ENCODE measurements at places on chromosomes 1 and 21. TPM values are rescaled to one million over a fixed set of nuclear protein-coding genes. Genes with fewer than 3 reads are reported as not detected.

GRCh38 chr21:20661246-20661645 lies 337.0 kb upstream of the NCAM2 start:
- H3K4me1 ChIP-seq: no peaks in the 10 kb centered on the region
- H3K4me3 ChIP-seq: no peak overlapping the region
- no peak overlapping the region for H3K27ac ChIP-seq
- no peak for DNase-seq
- H3K36me3 ChIP-seq: no peaks in the 10 kb centered on the region
- no peaks in the 10 kb centered on the region for H3K27me3 ChIP-seq

GRCh38 chr1:98794196-98794886 lies 132.8 kb downstream of the SNX7 start:
- DNase-seq: peak; percentile 10
- no peak overlapping the region for H3K27ac ChIP-seq
- H3K4me1 ChIP-seq: no peaks in the 10 kb centered on the region
- H3K36me3 ChIP-seq: no peaks in the 10 kb centered on the region
- no peaks in the 10 kb centered on the region for H3K27me3 ChIP-seq

DNA sequence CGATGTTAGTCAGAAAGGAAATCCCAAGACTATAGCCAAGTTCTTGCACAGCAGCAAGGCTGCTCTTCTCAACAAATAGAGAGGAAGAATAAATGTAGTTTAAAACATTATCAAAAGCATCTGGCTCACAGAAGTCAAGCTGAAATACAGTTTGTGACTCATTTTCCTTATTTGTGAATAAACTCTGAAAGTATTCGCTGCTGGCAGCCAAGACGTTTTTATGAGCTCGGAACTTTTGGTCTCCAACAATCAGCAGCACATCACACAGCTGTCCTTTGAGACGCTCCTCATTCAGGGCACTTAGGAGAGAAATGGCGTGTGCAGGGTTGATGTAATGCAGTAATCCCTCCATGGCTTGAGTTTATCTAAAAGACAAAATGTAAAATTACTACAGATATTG lies 16.4 kb downstream of the ZBTB21 start:
- no peak overlapping the region for H3K4me3 ChIP-seq
- H3K4me1 ChIP-seq: no peaks in the 10 kb centered on the region
- peaks cover 12% of the 10 kb centered on the region for H3K36me3 ChIP-seq
- no peak overlapping the region for H3K27ac ChIP-seq
- no peak for DNase-seq

GRCh38 chr1:35936838-35937237 lies 5.9 kb downstream of the AGO3 start:
- no peak overlapping the region for H3K4me3 ChIP-seq
- no peak overlapping the region for H3K27ac ChIP-seq
- H3K27me3 ChIP-seq: no peaks in the 10 kb centered on the region
- no peaks in the 10 kb centered on the region for H3K36me3 ChIP-seq

GRCh38 chr1:66258404-66259105 lies 275.4 kb upstream of the SGIP1 start:
- no peak overlapping the region for H3K27ac ChIP-seq
- no peak for DNase-seq
- H3K36me3 ChIP-seq: no peaks in the 10 kb centered on the region
- no peaks in the 10 kb centered on the region for H3K27me3 ChIP-seq
- no peaks in the 10 kb centered on the region for H3K4me1 ChIP-seq

- H3K27me3 ChIP-seq: no peaks in the 10 kb centered on the region
- H3K4me1 ChIP-seq: no peaks in the 10 kb centered on the region
- H3K36me3 ChIP-seq: no peaks in the 10 kb centered on the region
These were observed 99.0 kb upstream of the WLS start for GRCh38 chr1:68331117-68331865.

DNA sequence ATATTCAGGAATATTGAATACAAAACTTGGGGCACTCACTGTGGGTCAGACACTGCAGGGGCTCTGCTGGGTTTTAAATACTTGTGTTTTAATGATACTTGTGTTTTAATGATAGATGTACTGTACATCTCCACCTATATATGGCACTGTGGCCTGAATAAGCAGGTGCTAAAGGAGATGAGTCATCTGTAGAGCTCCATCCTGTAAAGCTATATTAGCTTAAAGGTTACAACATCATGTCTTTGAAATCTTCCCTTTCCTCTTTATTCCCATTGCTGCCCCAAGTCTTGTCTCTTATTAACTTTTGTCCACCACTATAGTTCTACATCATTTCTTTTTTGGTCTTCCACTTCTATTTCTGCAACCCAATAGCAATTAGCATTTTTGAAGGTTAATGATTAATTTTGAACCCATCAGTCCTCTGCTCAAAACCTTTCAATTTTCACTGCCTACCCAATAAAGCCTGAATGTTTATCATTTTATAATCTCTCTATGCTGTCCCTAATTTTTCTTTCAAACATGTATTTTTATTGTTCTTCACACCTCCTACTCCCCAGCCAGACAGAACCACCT lies 113.3 kb upstream of the PTGFR start:
- no peaks in the 10 kb centered on the region for H3K36me3 ChIP-seq
- DNase-seq: no peak
- no peaks in the 10 kb centered on the region for H3K4me1 ChIP-seq
- no peak overlapping the region for H3K27ac ChIP-seq

DNA sequence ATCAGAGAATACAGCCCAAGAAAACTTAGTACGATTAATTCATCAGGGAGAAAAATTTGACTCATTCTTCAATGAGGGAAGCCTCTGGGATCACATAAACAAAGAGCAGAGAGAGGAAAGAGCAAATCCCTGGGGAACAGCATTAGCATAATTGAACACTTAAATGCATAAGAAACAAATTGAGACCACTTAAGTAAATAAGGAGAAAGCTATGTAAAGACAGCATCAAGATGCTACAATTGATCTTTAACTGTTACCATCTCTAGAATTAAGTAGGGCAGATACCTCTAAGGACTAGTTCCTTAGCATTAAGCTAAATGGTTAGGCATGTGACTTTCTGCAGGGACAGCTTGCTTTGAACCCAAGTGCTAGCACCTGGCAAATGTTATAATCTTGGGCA lies 265.1 kb upstream of the NEGR1 start:
- no peaks in the 10 kb centered on the region for H3K27me3 ChIP-seq
- H3K4me3 ChIP-seq: no peak overlapping the region
- no peaks in the 10 kb centered on the region for H3K36me3 ChIP-seq
- no peaks in the 10 kb centered on the region for H3K4me1 ChIP-seq

The PLCH2 gene
- 2.1 TPM for total RNA-seq

The NCMAP gene
- total RNA-seq: 9.6 TPM

The OLIG2 gene
- total RNA-seq: not detected

The SH2D5 gene
- not detected for total RNA-seq

The SPRR3 gene
- not detected for total RNA-seq

The B3GALT5 gene
- 8.1 TPM for total RNA-seq

The OR2L2 gene
- total RNA-seq: 0.06 TPM

The HRNR gene
- not detected for total RNA-seq

Measured in pancreas (tissue), 10 donors.